ENCODE measurements at places on chromosomes 3 and 15.
A peak's percentile ranks its signal among the peaks of the same experiment; 100 is the strongest.

GRCh38 chr15:23565395-23566070 is at the start of gene MKRN3:
TSS of gene MKRN3 (plus strand) at chr15:23565674. CDS start at chr15:23565783, 109 bp downstream.
- peak; percentile 78 for DNase-seq

DNA sequence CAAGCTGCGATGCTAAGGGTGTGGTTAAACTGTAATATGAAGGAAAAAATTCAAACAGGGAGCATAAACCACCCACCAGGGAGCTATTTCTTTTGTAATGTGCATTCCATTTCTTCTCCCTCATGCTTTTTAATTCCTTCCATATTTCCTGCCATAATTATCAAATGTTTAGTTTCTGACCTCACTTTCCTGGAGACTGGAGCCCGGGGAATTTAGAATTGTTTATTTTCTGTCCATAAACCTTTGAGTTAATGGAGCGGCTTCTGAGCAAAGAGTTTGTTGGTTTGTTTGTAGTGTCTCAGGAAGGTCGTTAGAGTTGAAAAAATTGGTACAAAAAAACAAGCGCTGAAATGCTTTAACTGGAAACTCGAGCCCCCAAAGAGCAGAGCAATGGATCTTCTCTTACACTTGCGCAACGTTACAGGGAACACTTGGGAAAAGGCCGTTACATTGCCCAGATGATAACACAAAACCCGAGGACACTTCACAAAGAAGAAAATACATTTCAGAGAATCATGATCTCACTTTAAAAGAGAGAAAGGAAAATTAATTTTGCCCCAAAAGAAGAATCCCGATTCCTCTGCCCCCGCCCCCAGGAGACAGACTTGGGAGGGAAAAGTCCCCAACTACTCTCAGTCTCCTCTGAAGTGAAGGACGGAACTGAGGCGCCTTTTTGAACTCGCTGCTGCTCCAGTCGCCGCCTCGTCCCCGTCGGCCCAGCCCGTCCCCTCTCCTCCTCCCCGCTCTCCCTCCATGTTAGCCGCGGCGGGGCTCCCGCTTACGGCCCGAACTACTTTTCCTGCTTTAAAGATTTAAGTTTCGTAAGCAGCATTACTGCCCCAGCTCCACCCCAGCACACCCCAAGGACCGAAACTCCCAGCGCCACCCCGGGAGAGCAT is 842 bp downstream of the FSTL1 start:
- DNase-seq = peak; percentile 47

GRCh38 chr3:169256796-169257522 is 406.6 kb downstream of the MECOM start:
- DNase-seq = no peak

GRCh38 chr15:65900488-65900887 is 31.2 kb downstream of the RAB11A start:
- no peak for DNase-seq

- no peak for DNase-seq
Observed at GRCh38 chr15:96053781-96054428, 276.6 kb upstream of the NR2F2 start.

DNA sequence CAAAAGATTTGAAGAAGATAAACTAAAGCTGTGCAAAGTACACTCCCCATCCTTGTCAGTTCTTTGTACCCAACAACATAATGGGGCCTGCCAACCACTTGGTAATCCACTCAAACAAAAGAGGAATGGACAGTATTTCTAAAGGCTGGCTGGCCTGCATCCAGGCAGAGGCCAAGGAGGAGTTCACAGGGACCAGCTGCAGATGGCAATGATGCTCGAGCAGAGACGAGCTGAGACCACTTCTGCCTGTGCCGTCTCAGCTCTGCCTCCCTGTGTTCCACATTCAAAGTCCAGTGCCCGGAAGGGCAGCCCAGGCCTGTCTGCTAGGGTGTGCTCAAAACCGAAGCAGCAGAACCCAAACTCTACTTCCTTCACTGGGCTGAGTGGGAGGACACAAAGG is 14.3 kb downstream of the CXCR6 start:
- DNase-seq = no peak

DNA sequence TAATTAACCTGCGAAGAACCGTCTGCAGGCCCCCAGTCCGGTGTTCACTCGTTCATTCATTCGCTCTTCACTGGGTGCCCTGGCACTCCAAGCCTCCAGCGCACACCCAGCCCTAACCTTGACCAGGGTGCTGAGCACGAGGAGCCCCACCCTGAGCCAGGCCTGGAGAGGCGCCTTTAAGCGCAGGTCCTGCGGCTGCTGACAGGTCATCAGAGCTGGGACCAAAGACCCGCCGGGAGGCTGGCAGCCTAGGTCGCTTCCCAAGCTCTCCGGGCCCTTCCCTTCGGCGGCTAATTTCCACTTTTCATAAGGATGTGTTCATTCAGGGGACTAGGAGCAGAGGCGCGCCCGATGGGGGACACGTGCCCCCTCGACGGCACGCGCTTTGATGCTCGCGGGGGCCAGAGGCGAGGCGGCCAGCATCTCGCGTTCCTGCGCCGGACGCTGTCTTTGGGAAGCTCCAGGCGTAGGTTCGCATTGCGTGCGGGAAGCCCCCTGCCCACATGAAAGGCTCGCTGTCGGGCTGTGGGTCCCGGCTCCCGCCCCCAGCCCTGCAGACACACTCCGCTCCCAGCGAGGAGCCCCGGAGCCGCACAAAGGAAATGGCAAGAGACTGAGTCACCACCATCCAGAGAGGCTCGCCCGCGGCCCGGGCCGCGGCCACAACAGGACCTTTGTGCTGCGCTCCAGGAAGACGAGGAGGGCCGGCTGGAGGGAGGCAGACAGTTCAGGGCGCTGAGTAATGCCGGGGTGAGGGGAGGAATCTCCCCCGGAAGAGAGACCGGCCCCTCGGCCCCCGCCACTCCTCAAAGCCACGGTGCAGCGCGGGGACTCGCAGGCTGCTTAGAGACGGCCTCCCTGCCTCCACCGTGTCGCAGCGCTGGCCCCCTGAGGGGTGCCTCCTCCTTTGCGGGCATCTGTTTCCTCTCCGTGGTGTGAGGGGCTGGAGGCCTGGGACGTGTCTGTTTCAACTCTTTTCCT is 266.4 kb upstream of the HES1 start:
- no peak for DNase-seq

GRCh38 chr15:33104212-33104611 is 90.3 kb downstream of the FMN1 start:
- no peak for DNase-seq

- DNase-seq = no peak
Observed at GRCh38 chr3:25571285-25571684, 93.4 kb downstream of the TOP2B start.

GRCh38 chr3:45691842-45692241 is 2.6 kb downstream of the SACM1L start:
- no peak for DNase-seq

- no peak for DNase-seq
Observed at GRCh38 chr3:31341130-31341529, 191.6 kb upstream of the STT3B start.

GRCh38 chr3:158590223-158590622 is 19.2 kb downstream of the MLF1 start:
- no peak for DNase-seq

DNA sequence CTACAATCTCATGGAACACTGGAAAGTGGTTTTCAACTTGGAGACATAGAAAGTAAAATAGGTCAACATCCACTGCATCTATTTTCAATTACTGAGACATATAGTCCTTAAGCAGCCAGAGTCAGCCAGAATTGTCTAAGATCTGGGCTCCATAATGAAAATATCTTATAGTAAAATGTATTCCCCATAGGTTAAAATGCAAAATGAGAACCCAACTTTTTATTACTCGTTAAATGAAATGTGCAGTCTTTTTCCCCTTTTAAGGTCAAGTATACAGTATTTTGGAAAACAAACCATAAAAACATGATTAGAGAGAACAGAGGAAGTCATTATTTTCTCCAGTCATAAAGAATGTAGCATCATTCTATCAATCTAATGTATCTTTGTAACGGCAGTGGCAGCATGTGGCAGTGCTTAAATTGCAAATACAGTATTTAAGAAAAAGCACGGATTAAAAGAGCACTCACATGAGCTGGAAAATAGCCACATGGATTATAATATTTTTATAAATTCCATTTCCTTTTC is 64.4 kb upstream of the CPB1 start:
- DNase-seq = no peak

GRCh38 chr3:9224490-9224889 is 25.0 kb downstream of the SRGAP3 start:
- no peak for DNase-seq

DNA sequence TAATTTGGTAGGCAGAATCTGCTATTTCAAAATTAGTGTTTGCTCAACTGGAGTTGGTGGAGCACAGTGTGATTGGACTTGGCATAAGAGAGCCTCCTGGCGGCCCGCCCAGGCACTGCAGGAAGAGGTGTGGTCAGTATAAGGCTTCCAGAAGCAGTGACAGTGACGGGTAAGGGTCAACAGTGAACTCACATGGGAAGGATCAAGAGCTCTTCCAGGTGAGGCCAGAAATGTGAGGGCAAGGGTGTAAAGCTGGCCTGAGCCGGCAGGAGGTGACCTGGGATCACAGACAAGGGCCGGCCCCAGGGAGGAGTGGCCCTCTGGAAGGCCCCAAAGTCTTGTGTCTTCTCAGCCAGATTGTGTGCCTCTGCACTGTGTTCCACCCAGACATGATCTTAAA is 93.2 kb upstream of the RNF7 start:
- DNase-seq = peak; percentile 73

GRCh38 chr15:78453447-78453846 is 15.4 kb downstream of the IREB2 start:
- no peak for DNase-seq

GRCh38 chr3:173770796-173771573 is 373.4 kb downstream of the NLGN1 start:
- no peak for DNase-seq

- DNase-seq = no peak
Observed at GRCh38 chr15:75148280-75148679, 53.4 kb upstream of the C15orf39 start.

DNA sequence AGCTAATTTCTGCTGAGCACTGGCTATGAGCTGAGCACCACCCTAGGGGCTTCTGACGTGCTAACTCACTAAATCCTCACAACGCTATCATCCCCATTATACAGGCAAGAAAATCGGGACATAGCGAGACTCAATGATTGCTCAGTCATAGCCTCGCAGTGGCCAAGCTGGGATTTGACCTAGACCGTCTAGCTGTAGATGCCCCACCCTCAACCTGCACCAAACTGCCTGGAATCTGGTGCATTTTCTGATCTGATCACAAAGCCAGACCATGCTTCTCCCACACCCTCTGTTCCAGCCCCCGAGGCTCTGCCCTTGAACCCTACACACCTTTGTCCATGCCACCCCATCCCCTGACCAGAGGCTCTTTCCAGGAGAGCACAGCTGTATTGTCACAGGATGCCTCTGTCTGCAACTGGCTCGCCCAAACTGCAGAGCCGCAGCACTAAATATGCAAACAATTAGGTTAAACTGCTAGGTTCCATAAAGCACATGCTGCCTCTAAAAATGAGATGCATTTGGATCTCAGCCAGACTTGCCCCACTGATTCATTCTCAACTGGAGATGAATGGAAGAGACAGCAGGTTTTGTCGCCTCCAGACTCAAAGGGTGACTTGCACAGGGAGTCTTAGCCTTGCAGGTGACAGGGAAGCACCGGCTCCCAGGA is 95.2 kb downstream of the NUP210 start:
- DNase-seq = no peak

DNA sequence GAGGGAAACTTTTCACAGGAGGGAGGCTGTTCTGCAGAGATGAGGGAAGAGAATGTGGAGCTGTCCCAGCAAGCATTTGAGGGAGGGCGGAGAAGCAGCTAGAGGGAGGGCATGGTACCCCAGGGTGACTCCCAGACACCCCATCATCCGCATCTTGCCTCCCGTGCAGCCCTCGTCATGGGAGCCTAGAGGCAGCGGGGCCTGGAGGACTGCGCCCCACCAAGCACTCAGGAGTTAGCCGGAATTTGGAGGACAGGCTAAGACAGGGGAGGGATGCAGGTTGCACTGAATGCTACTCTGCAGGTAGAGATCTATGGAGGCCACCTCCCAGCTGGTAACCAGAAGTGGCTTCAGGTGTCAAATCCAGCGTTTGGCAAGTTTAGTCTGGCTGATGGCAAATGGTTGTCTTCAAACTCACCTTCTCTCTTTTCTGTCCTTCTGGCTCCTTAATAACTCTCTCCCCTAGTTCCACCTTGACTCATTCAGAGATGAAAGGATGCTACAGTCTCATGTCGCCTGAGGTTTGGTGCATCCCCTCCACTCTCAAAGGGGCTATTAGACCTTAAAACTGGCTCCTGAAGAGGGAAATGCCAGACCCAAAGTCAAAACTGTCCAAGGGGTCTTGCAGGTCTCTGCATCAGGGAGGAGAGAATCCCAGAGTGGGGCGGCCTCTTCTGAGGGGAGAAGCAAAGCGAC is 155.9 kb upstream of the TLE3 start:
- DNase-seq = no peak

- DNase-seq = peak; percentile 55
Observed at GRCh38 chr3:165196577-165197480, 645 bp upstream of the SLITRK3 start.

- DNase-seq = no peak
Observed at GRCh38 chr3:136835813-136836510, 17.0 kb downstream of the SLC35G2 start.

GRCh38 chr3:187064210-187065115 is 74.8 kb downstream of the RPL39L start:
- DNase-seq = no peak

DNA sequence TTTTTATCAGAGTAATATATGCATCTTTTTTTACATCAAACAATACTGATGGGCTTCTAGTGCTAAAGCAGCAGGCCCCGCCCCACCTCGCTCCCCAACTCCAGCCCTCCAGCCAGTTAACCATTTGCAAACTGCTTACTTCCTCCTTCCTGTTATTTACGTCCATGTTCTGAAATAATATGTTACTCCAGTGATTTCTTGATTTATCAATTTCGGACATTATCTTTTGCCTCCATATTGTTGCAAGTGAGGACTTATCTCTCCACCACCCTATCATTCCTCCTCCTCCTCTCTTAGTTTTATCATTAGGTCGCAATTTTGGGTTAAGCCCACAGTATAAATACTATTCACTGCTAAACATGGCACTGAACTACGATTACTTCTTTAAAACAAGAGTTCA is 39.5 kb downstream of the ZNF710 start:
- no peak for DNase-seq

- no peak for DNase-seq
Observed at GRCh38 chr3:177447938-177448337, 250.7 kb upstream of the TBL1XR1 start.

- no peak for DNase-seq
Observed at GRCh38 chr3:72892870-72893269, 5.0 kb downstream of the GXYLT2 start.
